ENCODE measurements at places on chromosomes 7 and 10. TPM values are rescaled to one million over a fixed set of nuclear protein-coding genes. Genes with fewer than 3 reads are reported as not detected.

The RBM48 gene
- polyA plus RNA-seq, result 16.3 TPM

The MTURN gene
- 6.5 TPM for polyA plus RNA-seq

The TRIM50 gene
- not detected for polyA plus RNA-seq

- no peak for DNase-seq
These were observed 87.9 kb downstream of the STRA8 start for GRCh38 chr7:135321556-135321955.

DNA sequence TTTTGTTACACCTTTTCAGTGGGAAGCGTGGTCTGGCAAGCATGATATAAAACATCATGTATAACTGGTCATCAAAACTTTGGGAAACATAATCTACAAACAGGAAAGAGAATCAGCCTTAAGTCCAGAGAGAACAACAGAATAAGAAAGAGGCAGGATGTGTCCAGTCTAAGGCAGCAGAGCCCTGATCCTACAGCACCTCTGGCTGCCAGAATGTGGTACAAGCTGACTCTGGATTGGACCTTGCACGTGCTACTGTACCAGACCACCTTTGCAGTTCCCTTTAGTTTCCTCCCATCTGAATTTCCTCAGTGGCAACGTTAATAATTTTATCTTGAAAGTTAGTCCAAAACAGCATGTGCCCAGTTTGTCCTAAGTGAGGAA, 824.6 kb upstream of the IGFBP3 start:
- no peak for DNase-seq

- no peak for DNase-seq
These were observed 39.7 kb downstream of the CADPS2 start for GRCh38 chr7:122846591-122846990.

GRCh38 chr10:23523251-23523650, 84.4 kb downstream of the OTUD1 start:
- no peak for DNase-seq

Data from K562 (cell line).